ENCODE measurements at places on chromosomes 2 and 18.

DNA sequence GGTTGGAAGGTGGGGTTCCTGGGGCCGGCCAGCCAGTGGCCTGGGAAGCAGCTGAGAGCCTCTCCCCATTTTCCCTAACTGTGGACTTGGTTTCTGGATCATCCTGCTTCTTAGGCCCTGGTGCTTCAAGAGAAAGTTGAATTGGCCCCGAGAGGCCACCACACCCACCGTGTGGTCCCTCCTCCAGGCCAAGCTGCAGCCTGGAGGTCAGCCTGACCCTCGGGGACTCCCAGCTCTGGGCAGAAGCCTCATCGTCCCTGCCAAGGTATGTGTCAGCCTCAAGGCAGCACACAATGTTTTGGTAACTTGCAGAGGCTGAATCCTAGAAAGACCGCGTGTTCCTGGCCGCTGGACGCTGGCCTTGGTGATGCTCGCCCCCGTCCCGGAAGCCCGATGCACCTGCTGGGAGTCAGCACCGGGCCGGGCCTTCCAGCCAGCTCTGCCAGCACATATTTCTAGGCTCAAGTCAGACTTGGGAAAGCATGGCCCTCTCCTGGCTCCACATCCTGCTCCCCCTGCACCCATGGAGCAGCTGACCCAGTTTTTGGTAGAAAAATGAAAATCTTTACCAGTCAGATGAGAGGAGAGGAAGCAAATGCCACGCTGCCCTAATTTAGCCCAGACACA lies 72.6 kb downstream of the ACTR2 start:
- no peak for DNase-seq

DNA sequence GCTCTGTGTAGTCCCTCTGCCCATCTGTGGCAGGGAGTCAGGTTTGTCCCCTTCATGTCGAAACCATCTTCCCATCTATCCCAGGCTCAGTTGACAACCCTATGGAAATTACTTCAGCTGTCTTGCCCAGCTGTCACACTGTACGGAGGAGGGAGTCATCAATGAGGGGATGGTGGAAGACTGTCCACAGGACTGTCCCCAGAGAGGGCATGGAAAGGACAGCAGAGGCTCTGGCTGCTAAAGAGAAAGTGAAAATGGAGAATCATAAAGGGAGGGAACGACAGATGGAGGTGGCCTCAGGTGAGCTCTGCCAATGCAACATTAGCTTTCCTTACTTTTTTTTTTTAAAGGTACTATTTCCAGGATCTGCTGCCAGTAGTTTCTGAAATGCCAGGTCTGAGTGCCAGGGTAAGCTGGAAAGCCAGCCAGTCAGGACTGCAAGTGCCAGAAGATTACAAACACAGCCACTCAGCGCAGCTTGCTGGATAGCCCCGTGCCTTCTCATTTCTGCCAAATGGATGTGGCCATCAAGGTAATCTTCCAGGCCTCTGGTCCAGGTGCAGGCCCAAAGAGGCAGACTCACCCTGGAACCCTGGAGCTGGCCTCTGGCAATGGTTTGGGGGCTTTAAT lies 192.8 kb downstream of the AGPS start:
- DNase-seq: no peak

- DNase-seq: no peak
These were observed 20.0 kb downstream of the DUSP11 start for GRCh38 chr2:73759904-73760303.

DNA sequence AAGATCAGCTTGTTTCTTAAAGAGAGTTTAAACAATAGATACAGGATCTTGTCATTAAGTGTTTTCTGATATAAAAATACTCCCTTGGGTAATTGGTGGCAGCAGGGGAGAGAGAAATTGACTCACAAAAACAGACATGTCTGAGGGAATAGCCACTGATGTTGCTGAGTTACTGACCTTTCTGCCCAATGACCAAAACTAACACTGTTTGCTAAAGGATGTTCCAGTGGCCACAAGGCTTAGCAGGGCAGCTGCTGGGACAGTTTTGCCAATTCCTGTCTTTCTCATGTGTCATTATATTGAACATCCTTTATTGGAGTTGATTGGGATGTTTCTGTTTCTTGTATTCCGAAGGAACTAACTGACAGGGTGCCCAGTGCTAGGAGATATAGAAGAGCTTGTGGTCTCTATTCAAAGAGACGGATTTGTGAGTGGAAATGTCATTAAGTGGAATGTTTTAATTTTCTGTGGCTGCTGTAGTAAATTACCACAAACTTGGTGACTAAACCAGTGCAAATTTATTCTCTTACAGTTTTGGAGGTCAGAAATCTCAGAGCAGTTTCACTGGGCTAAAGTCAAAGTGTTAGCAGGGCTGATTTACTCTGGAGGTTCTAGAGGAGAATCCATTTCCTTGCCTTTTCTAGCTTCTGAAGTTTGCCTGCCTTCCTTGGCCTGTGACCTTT lies 124.8 kb upstream of the RMDN2 start:
- DNase-seq: no peak

DNA sequence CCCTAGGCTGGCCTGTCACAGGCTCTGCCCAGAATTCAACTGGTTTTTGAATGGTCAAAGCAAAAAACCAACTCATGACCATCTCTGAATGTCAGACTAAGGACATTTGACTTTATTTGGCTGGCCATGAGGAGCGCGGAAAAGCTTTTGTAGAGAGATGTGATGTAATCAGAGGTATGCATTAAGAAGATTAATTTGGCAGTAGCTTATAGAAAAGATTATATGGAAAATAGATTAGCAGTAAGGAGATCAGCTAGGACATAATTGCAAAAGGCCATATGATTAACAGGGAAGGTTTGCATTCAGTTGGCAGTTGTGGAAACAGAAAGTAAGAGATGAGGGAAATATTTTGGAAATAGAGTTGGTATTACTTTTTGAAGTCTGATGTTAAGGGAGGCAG lies 12.3 kb upstream of the TTR start:
- DNase-seq: no peak

DNA sequence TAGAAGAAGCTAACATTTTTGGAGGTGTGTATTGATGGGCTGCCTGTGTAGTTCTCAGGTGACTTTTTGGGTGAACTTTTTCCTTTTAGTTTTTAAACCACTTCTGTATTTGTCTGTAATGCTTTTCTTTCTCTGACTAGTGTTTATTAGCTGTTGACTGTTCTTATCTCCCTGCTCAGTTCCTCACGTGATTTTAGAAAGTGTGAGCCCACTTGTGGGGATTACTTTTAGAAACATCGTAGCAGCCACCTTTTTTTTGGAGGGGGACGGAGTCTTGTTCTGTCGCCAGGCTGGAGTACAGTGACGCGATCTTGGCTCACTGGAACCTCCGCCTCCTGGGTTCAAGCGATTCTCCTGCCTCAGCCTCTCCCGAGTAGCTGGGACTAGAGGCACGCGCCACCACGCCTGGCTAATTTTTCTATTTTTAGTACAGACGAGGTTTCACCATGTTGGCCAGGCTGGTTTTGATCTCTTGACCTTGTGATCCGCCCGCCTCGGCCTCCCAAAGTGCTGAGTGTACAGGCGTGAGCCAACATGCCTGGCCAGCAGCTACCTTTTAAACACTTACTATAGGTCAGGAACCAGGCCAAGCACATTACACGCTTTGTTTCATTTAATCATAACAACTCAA lies 9.2 kb upstream of the CDKL4 start:
- DNase-seq: no peak

- DNase-seq: no peak
These were observed 24.6 kb downstream of the PTRHD1 start for GRCh38 chr2:24768601-24769000.

Data from stimulated activated CD4-positive, alpha-beta T cell treated with anti-CD3 and anti-CD28 coated beads, Interleukin-1b, Interleukin-23, amount 100 ng/mL, for 4 hours (primary cell).